ENCODE measurements at places on chromosomes 7 and 10.

- no peak for DNase-seq
Measured at GRCh38 chr7:78215199-78215598, 416.6 kb downstream of the PHTF2 start.

DNA sequence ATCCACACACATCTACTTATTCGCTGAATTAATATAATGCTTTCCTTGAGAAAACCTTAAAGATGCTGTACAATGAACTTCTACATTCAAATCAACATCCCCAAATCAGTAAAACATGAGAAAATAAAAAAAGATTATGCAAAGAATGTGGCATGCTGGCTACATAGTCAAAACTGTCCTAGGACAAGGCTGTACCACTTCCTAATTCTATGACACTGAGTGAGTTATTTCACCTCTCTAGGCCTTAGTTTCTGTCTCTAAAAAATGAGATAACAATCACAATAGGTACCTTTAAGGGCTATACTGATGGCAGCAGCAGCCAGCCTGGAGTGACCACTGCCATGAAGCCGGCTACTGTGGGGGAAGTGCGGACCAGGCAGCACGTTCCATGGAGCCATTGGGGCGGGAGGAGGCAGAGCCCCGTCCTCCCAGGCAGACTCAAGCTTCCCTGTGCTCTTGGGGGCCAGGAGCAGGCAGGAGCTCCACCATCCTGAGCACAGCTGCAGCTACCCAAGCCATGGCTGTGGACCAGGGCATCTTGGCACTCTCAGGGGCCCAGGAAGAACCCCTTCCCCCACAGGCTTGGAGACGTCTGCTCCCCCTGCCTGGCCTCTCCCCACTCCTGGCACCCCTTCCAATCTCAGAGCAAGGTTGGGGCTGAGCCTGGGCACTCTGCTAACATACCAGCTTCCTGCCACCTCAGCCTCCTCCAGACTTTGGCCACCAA, 110.2 kb downstream of the ELAPOR2 start:
- no peak for DNase-seq

DNA sequence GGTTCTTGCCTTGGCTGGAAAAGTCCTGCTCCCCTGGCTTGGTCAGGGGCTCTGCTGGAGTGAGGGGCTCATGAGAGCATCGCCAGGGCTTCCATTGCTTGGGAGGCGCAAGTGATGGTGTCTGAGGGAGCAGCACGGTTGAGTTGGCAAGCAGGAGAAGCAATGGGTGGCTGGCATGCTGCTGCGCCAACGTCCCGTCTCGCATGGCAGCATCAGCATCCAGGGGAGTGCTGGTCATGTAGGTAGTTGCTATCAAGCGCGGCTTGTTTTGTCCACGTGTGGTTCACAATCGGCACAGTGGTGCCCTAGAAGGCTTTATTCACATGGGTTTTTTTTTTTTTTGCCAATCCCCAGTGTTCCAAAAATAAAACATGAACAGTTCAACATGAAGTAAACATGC, 3.8 kb downstream of the PYROXD2 start:
- no peak for DNase-seq

DNA sequence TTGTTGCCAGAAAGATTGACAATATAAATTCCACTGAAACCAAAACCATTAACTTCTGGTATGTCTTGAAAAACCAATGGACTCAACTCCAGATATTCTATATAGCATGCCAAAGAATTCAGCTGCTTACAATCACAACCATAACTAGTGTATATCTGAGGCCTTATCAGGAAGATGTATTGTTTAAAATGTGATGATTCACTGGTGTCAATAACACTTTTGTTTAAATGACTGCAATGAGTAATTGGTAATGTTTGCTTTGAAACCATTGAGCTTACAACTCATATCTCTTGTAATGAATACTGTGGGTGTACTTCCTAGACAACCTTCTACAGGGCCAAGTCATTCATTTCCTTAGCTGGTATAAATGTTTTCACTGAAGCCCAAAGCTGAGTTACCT, 727.9 kb upstream of the KCND2 start:
- DNase-seq: no peak

DNA sequence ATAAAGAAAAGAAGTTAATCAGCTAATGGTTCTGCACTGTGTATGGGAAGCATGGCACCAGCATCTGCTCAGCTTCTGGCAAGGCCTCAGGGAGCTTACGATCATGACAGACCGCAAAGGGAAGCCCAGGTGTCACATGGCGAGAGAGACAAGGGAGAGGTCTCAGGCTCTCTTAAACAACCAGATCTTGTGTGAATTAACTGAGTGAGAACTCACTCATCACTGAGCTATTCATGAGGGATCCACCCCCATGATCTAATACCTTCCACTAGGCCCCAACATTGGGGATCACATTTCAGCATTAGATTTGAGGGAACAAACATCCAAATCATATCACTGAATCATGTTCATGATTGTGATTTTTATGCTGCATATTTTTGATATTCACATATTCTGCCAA, 5.8 kb downstream of the USP54 start:
- DNase-seq: no peak

GRCh38 chr7:31705377-31705776, 18.4 kb downstream of the PPP1R17 start:
- no peak for DNase-seq

GRCh38 chr10:22002591-22003176, 846 bp downstream of the DNAJC1 start:
- no peak for DNase-seq

DNA sequence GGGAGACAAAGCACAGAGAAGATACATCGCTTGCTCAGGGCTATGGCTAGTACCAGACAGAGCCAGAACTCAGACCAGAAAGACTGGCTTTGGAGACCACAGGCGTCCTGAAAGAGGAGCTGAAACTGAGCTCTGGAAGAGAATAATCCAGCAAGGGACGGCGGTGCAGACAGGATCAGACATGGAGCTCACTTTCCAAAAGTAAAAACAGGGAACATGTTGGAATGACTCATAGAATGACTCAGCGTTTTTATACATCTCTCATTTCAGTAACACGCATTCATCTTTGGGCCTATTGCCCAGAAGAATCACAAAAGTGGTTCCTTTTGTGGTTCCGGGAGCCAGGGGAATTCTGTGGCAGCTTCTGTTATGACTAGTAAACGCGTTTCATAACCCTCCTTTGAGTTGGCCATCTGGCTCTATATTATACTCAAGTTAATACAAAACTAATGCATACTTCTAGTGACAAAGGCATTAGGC, 37.2 kb downstream of the PLEKHS1 start:
- DNase-seq: no peak

- DNase-seq: no peak
Measured at GRCh38 chr7:571718-572415, 52.2 kb upstream of the PDGFA start.

- DNase-seq: no peak
Measured at GRCh38 chr10:115861455-115861854, 411.6 kb downstream of the GFRA1 start.

- no peak for DNase-seq
Measured at GRCh38 chr10:20247454-20247853, 431.2 kb downstream of the PLXDC2 start.

- DNase-seq: no peak
Measured at GRCh38 chr10:74925291-74925690, 98.9 kb downstream of the KAT6B start.

DNA sequence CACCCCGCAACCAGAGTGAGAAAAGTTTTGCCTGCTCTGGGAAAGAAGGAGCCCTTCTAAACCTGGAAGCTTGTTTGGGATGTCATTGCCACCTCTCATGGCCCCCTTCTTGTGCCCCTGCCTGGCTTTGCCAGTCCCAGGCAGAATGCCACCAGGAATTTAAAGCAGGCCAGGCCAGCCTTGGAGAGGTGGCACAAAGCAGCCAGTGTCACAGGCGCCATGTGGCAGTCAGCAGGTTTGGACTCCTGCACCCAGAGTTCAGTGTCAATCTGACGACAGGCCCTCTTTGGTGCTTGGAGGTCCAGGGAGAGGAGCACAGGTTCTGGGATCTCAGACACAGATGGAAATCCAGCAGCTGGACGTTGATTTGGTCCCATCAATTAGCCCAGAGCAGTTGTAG, 12.7 kb downstream of the HK1 start:
- no peak for DNase-seq

- DNase-seq: peak; percentile 25
Measured at GRCh38 chr7:99928994-99929729, at the start of gene GJC3. GJC3 (minus strand) TSS chr7:99929620; CDS start chr7:99929620, 0 bp downstream.

DNA sequence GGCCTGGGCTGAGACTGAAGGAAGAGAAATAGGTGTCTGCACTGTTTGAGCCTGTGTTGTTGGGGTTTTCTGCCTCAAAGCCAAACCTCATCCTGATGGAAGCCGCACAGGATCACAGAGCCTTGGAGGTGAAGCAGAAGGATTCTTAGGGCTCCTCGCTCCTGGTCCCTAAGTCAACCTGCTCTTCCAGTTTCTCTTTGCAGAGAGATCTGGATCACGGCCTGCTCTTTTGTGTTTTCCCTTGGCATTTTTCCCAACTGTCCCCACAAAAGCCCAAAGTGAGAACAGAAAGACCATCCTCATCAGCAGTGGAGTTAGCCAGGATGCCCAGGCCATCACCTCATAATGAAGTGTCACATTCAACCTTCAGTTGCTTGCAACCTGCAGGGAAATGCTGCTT, 20.3 kb upstream of the PPIA start:
- no peak for DNase-seq

- no peak for DNase-seq
Measured at GRCh38 chr10:10612151-10612550, 405.5 kb upstream of the CELF2 start.

DNA sequence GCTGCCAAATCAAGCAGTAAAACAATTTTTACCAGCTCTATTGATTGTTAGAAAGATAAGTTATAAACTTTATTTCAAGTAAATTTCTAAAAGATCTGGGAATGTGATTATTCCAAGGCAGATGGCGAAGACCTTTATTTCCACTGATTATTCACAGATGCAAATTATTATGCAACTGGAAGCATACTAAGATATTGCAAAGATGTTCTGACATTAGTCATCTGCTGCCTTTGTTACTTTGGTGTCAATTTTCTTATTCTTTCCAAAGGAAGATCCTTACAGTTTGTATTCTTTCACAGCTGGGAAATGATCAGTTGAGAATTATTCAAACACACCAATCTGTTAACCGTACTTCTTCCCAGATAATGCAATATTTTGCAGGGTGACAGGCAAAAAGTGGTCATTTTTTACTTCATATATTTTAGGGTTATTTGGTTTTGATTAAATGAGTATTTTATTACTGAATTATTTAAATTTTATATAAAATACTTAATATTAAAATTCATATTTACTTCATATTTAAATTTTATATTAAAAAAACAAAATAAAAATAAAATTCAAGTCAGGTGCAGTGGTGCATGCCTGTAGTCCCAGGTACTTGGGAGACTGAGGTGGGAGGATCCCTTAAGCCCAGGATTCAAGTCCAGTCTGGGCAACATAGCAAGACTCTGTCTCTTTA, 171.3 kb downstream of the FZD1 start:
- no peak for DNase-seq

DNA sequence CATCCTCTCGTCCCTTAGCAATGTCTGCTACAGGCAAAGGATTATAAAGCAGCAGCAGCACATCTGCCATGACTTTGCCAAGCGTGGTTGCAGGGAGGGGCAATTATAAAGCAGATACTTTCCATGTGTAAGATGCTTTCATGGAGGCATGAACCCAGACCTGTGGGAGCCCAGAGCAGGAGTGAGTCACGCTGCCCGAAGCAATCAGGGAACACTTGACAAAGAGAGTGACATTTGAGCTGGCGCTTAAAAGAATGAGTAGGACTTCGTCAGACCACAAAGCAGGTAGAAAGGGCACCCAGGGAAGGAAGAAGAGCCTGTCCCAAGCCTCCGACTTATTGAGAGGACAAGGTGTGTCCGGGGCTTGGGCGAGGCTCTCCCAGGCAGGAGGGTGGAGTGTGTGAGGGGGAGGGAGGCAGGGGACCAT, 147.2 kb downstream of the MYOF start:
- no peak for DNase-seq

- no peak for DNase-seq
Measured at GRCh38 chr10:93337309-93337721, 144.8 kb downstream of the MYOF start.

GRCh38 chr10:58512491-58513187, at the start of gene BICC1:
BICC1 (plus strand) TSS chr10:58512872; CDS start chr10:58513144, 272 bp downstream.
- DNase-seq: peak; percentile 8

DNA sequence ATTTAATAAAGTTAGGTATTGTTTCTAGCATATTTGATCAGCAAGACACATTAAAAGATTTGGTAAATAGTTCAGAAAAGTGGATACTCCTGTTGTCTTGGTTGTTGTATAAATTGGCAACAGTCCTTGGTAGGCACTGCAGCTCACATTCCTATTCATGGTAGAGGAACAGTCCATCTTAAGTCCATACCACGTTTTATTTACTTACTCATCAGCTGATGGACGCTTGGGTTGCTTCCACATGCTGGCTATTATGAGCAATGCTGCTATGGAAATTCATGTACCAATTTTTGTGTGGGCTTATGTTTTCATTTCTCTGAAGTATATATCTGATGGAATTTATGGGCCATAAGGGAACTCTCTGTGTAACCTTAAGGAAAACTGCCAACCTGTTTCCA, 43.3 kb downstream of the C10orf120 start:
- no peak for DNase-seq

GRCh38 chr7:25552998-25553397, 324.7 kb upstream of the NPVF start:
- DNase-seq: no peak

- DNase-seq: no peak
Measured at GRCh38 chr10:129371541-129371940, 95.5 kb upstream of the MGMT start.

DNA sequence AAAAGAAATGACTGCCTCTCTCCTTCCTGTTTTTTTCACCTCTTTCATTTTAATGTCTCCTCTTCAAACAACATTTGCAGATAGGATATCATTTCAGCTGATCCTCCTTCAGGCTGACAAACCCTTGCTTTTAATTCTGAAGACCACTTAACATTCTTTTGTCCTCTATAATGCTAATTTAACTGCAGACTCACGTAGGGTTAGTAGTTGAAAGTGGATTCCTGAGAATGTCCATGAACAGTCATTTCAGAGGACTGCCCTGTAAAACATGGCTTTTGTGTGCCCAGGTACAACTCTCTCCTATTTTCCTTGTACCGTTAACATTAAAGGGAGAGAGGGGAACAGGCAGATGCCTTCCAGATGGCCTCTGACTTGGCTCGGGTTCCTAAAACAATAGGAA, 524.4 kb downstream of the SDK1 start:
- no peak for DNase-seq

- DNase-seq: no peak
Measured at GRCh38 chr10:130745251-130745650, 566.3 kb downstream of the TCERG1L start.

- DNase-seq: no peak
Measured at GRCh38 chr10:115065801-115066200, 27.4 kb upstream of the ATRNL1 start.

DNA sequence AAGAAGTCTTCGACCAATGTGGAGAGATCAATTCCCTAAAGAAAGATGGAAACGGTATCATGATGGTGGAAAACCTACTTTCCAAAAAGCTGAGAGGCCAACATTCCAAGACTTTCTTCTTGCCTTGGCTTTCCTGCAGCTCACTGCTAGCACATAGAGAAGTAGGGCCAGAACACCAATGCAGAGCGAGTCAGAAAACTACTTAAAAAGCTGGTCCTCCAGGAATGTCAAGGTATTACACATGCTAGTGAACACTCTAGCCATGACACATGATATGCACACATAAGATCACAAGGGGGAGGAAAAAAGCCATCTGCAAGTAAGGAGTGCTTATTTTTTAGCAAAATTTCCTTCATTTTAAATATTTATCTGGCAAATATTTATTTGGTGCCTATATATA, 22.7 kb downstream of the GPAM start:
- no peak for DNase-seq

- DNase-seq: peak; percentile 65
Measured at GRCh38 chr10:14385596-14386593, 55.2 kb upstream of the FRMD4A start.

- no peak for DNase-seq
Measured at GRCh38 chr7:56110611-56111010, 4.3 kb upstream of the CHCHD2 start.
